ENCODE measurements at places on chromosomes 2 and 18. TPM values are rescaled to one million over a fixed set of nuclear protein-coding genes. Genes with fewer than 3 reads are reported as not detected.

DNA sequence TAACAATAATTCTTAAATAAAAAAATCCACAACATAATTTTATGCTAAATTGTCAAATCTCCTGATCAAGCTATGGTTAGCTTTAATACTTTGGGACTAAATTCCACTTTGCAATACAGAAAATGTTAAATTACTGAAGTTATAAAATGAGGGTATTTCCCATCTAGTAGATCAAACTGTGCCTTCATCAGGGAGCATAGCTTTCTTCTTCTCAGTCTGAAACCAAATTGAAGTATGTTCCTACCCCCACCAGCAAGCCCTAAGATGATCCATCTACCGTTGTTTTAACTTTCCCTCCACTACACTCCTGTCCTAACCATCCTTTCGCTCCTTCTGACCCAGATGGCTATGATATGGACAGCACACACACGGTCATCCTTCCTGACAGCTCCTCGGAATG lies 24.4 kb upstream of the STK17B start:
- no peak for DNase-seq

DNA sequence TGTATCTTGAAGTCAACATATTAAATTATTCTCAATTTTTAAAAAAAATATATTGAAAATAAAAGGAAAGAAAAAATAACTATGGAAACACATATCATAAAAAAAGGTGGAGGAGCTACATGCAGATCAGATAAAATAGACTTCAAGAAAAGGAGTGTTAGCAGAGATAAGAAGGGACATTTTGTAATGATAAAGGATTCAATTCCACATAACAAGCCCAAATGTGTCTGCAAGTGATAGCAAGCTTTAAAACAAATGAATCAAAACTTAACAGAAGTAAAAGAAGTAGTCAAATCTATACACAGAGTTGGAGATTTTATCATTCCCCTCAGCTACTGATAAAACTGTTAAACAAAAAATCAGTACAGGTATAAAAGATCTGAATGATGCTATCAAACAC lies 74.9 kb downstream of the TTC32 start:
- DNase-seq: no peak

DNA sequence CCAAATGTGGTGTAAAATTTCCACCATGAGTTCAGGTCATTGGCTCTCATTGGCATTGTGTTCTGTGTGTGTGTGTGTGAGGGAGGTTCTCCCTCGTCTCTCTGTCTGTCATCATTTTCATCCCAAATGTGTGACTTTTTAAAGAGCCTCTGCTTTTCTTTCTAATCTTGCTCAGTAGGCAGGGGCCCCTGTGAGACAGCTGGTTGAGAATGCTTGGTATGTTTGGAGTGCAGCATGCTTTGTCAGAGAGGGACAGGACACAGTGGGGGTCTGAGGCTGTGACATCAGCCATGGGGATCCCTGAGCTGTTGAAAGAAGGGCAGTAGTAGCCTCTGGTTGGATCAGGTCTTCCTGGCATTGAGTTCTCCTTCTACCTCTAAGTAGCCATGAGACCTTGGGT lies 10.6 kb downstream of the PTPRM start:
- peak; percentile 68 for DNase-seq

GRCh38 chr2:177245010-177245422 lies 19.5 kb downstream of the NFE2L2 start:
- DNase-seq: peak; percentile 88

GRCh38 chr2:101307950-101308431 lies 510 bp downstream of the RNF149 start:
- no peak for DNase-seq

- DNase-seq: peak; percentile 51
Observed at GRCh38 chr2:24969784-24970183, 2.0 kb downstream of the DNAJC27 start.

DNA sequence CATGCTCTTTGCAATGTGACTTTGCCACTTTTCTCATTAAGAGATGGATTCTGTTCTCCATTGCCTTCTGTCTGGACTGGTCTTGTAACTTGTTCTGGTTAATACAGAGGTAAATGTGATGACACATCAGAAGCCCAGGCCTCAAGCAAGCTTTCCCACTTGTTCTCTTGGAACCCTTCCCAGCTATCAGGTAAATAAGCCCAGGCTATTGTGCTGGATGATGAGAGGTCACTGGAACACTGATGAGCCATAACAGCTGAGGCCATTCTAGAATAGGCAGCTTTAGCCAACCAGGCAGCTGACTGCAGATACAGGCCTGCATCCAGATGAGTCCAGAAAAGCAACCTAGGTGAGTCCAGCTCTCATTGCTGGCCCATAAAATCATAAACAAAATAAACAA lies 1007.0 kb upstream of the ACVR2A start:
- DNase-seq: no peak

- peak; percentile 44 for DNase-seq
Observed at GRCh38 chr18:36558234-36558633, 260.7 kb downstream of the FHOD3 start.

DNA sequence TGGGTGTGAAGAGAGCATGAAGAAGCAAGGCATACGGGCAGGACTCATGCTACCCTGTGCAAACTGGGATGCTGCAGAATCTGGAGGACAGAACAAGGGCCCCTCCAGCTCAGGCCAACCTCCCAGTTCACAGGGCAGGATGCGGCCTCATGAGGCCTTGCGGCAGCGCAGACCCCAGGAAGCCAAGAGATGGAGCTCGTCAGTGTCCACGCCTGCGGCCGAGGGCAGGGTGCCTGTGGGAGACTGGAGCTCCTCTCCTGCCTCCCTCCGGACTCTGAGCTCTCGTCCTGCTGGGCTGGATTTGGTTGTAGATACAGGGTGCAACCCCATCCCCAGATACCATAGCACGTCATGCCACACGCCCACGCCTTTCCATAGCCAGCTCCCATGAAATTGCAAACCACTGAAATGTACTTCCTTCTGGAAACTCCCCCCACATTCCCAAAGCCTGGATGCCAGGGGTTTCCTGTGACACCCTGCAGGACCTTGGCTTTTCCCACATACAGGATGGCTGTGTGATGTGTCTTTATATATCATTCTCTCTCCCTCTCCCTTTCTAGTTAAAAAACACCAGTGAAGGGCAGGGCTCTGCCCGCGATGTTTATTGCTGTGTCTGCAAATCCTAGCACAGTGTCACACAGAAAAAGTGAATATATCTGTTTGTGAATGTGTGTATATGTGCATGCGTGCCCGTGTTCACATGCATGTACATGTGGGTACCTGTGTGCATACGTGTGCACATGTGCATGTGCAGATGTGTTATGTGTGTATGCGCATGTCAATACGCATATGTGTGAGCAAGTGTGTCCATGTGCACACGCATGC lies 12.3 kb upstream of the SNTG2 start:
- no peak for DNase-seq

- DNase-seq: no peak
Observed at GRCh38 chr2:157572725-157573124, 55.9 kb downstream of the ACVR1C start.

GRCh38 chr2:234458466-234458865 lies 38.4 kb downstream of the ARL4C start:
- DNase-seq: no peak

DNA sequence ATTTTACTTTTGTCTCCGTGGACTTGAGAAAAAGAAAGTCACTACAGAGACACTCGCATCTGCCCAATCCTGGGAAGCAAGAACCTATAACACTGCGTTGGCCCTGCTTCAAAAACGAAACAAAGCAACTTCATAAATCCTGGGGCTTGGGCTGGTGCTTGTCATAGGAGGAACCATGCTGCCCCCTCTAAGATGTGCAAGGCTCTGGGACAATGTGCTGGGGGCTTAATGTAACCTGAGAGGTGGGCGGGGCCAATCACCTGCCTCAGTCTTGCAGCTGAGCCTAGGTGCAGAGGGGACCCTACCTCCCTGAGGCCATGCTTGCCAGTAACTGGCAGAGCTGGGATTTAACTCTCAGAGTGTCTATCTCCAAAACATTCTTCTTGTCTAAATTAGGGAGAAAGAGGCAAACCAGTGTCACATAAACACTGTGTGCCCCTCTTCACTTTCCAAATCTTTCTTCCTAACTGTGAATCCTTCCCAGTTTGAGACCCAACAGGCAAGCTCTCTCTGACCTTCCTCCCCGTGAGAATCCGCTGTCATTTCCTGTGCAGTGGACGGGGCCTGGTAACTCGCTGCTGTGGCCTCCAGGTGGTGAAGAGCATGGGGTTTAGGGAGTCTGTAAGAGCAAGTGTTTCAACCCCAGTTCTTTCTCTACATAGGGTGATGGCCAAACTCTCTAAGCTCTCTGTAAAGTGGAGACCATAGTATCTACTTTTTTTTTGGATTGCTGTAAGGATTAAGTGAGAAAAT lies 115.1 kb downstream of the ACKR3 start:
- no peak for DNase-seq

PPP1CB gene
- 271 TPM for total RNA-seq

HOXD10 gene
- not detected for total RNA-seq

FABP1 gene
- total RNA-seq: not detected

TTC27 gene
- total RNA-seq: 33.3 TPM

SYT4 gene
- not detected for total RNA-seq

All from IMR-90 (cell line).